Activated CD4-positive, alpha-beta T cell treated with anti-CD3 and anti-CD28 coated beads, Interleukin-2, amount 50 U/mL, for 48 hours (primary cell): ENCODE measurements at places on chromosomes 16 and 17.

- no peak for DNase-seq
Measured at GRCh38 chr17:78821961-78822360, 18.7 kb downstream of the USP36 start.

- no peak for DNase-seq
Measured at GRCh38 chr16:89146211-89147005, 25.1 kb upstream of the CDH15 start.

- DNase-seq = no peak
Measured at GRCh38 chr17:10447026-10447931, 22.1 kb downstream of the MYH4 start.

GRCh38 chr16:49499869-49500610 lies 126.4 kb downstream of the C16orf78 start:
- DNase-seq = no peak

GRCh38 chr17:57954397-57955182 lies 622 bp downstream of the CUEDC1 start:
- no peak for DNase-seq

- DNase-seq = no peak
Measured at GRCh38 chr16:67658849-67659674, 998 bp downstream of the ACD start.

- no peak for DNase-seq
Measured at GRCh38 chr16:69073181-69073702, 32.2 kb upstream of the HAS3 start.

DNA sequence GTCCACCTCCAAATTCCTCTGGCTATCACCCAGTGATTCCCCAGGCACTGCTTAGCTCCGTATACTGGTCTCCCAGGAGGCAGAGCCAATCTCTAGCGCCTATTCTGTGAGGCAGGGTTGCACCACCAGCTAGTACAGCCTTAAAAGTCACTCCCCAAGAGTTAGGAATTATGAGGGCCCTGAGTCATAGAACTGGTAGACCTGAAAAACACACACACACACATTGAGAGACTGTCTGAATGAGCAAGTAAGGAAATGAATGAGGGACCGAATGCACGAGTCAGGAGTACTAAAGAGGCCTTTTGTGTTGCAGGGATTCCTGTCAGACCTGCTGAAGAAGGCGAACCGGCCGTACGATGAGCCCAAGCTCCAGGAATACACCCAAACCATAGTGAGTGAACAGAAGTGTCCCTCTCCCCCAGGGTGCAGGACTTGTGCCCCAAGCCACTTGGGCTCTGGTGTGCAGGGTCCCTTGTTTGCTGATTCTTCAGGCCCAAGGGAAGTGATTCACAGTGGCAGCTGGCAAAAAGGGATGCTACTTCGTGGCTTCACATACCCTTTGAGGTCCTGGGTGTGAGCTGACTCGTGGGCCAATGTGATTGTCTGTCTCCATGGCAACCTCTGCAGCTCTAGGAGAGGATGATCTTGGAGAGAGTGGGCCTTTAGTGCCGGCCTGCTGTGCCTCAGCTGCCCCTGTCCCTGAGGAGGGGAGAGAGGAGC lies 24.7 kb downstream of the CALB2 start:
- DNase-seq = no peak
